Head of caudate nucleus (tissue), 42 donors: ENCODE measurements at places on chromosomes 1 and 21.

GRCh38 chr1:236799001-236799400 lies 3.9 kb downstream of the MTR start:
- no peak for DNase-seq

- peak; percentile 41 for DNase-seq
Observed at GRCh38 chr1:213389061-213389581, 338.1 kb downstream of the RPS6KC1 start.

DNA sequence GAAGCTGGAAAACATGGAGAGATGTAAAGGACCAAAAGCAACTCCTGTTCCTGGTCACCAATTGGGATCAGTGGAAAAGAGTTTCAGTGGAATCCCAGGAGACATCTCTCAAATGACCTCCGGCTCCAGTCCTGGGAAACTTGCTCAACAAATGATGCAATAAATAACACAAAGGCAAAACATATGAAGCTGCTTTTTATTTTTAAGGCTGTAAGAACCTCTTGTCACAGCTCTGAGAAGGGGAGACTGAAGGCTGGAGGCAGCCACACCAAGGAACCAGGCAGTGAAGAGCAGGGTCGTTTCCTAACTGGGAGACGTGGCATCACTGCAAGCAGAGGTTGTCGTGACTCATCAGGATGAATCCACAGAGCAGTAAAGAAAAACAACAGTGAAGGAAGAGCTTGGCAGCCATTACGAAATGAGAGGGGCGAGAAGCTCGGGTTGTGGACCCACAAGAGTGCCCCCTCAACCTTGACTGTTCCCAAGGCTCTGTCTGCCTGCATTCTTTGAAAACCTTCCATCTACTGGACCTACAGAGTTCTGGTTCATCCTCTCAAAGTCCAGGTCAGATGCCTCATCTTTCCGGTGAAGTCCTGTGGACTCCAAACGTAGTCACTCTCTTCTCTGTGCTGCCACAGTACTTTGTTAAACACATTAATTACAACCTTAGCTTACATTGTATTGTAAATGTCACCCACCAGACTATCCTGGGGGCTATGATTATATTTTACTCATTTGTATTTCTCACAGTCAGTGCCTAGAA lies 32.1 kb downstream of the JAK1 start:
- DNase-seq: no peak

GRCh38 chr1:227942716-227943261 lies 4.9 kb downstream of the WNT9A start:
- DNase-seq: peak; percentile 5

DNA sequence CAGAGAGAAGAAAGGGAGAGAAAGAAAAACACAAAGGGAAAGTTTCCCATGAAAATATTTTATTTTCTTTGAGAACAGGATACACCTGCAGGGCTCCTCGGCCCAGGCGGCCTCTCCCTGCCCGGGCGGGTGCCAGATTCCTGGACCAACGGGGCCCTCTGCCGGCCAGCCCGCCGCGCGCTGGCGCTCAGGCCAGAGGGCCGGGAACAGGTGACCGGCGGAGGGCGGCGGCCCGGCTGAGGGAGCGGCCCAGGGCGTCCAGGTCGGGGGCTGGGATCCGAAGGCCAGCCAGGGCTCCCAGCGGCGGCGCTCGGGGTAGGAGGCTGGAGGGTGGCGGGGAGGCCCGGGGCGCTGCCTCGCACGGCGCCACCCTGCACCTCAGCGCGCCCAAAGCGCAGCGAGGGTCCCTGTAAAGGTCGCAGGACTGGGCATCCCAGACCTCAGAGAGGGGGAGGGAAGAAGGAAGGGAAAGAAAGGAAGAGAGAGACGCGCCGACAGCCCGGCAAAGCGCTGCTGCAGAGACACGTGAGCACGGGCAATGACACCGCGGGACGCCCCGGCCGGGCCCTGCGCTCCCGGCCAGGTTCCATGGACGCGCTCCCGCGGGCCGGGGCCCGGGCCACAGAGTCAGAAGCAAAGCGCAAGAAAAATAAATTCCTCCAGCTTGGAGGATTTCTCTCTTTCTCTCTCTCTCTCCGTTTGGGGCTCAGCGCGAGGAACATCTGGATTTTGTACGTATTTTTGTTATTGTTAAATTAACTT lies 927 bp downstream of the WNT9A start:
- peak; percentile 79 for DNase-seq
